ENCODE measurements at places on chromosomes 7 and 10.

DNA sequence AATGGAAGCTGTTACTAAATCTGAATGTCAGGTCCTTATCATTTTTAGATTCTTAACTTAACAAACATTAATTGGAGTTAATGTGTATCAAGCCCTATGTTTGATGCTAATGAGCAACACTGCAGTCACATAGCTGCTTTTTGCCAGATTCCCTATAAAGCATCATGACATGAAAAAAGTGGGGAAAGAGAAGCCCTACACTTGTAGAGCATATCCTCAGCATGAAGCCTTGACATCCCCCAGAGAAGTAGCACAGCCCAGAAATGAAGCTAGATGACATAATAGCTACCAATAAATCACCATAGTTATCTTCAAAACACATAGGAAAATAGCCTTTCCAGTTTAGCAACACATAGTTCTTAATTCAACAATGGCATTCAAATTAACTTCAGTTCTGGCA is 49.2 kb upstream of the CDK1 start:
- no peak for DNase-seq

DNA sequence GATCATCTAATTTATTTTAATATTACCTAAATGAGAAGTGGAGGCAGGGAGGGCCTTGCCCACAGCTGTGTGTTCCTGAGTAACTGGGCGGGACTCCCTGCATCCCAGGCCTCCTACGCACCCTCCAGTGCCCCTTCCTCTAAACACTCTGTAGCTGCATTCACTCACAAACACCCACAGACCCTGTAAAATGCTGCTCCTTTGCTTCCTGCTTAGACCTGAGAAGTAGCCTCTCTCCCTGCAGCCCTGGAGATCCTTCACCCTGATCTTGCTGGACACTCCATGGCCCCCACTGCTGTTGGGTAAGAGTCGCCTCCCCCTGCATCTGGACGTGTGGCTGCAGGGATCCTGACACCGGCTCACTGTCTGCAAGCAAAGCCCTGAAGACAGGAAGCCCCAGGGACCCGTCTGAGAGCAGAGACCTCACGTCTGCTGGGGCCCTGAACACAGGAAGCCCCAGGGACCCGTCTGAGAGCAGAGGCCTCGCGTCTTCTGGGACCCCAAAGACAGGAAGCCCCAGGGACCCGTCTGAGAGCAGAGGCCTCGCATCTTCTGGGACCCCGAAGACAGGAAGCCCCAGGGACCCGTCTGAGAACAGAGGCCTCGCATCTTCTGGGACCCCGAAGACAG is 589.8 kb downstream of the DNAJB6 start:
- DNase-seq: no peak

- DNase-seq: no peak
Observed at GRCh38 chr7:28996836-28997235, 38.7 kb upstream of the TRIL start.

DNA sequence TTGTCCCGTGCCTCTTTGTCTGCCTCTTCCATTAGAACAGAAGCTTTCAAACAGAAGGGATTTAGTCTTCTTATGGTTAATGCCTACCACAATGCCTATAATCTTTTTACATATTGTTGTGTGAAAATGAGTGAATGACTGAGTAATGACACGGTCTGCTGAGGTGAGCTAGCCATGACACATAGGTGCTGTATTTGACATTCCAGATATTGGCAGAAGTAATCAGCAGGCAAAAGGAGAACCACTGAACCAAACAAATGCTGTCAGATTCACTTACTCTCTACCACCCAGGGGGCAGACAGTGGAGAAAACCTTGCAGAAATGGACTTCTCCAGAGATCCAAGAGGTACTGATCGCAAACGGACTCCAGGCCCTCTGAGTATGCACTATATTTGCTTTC is 377.2 kb upstream of the VWC2 start:
- DNase-seq: no peak

DNA sequence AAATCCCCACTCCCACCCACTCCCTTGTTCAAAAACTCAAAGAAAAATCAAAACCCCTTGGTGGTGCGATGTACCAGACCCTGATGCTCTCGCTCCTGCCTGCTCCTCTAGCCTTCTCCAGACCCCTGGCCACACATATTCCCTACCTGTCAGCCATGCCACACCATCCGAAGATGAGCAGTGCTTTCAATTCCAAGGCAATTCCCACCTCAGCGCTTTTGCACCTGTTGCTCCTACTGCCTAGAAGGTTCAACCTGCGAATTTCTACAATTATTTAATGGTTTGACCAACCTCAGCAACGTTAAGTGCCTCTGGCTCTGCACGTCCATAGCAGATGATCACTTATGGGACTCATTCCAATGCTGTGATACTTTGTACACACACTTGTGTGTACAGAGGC is 11.1 kb downstream of the SLC16A12 start:
- DNase-seq: no peak

DNA sequence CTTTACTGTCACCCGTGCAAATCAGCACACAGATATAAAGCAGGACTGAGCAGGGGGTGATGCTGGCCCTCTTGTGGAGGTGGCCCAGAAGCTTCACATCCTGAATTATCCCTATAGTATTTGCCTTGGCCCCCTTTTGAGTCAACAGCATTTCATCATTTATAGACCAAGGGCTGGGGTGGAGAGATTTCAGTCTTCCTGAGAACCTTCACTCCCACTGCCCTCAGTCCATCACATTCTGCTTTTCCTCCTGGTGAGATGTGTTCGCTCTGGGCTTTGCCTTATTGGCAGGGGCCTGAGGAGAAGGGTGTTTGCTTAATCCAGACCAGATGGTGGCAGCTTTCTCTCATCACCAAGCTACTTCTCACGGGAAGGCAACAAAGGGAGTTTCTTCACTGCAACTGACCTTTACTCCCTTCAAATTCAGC is 47.7 kb downstream of the NOC3L start:
- no peak for DNase-seq

GRCh38 chr10:24791084-24791726 is 67.5 kb upstream of the ARHGAP21 start:
- DNase-seq: peak; percentile 3

GRCh38 chr7:38070718-38071117 is 107.3 kb upstream of the STARD3NL start:
- DNase-seq: no peak

GRCh38 chr7:37768611-37769010 is 79.8 kb upstream of the NME8 start:
- DNase-seq: no peak

- DNase-seq: no peak
Observed at GRCh38 chr10:96768136-96768535, 47.8 kb upstream of the PIK3AP1 start.

GRCh38 chr7:7808156-7808555 is 89.7 kb upstream of the RPA3 start:
- DNase-seq: no peak

All from GDM1 (cell line).